GM03348 (cell line): ENCODE measurements at places on chromosomes 6 and 20.
A peak's percentile ranks its signal among the peaks of the same experiment; 100 is the strongest.

DNA sequence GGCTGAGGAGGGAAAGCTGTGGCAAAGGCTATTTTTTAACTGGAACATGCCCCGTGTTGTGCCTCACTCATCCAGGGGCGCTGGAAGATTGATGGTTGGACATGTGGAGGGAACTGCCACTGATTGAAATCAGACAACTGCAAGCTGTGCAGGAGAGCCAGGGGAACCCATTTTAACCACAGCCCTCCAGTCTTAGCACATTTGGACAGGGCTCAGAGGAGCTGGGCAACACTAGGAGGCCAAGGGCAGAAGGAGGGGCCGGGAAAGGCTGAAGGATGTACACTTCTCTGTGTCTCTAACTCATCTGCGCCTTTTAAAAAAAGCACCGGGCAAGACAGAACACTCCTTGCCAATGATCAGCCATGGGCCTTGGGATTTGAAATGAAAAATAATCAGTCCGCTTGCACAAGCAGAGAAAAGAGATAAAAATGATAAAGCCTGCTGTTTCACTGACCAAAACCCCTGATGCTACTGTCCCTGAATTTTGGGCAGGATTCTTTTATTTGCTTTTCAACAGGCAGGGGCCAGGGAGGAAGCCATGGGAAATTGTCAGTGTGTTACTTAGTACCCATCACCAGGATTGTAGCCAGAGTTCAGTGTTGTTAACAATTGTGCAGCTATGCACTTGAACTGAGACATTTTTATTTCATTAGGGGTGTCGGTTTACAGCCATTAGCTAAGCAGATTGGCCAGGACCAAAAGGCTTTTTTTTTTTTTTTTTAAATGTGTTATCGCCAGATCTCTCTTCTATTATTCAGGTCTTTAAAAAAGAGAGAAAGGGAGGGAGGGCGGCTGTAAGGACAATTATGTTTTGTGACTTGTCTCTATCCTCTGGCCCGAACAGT is 109.3 kb upstream of the EYA4 start:
- DNase-seq, result no peak

DNA sequence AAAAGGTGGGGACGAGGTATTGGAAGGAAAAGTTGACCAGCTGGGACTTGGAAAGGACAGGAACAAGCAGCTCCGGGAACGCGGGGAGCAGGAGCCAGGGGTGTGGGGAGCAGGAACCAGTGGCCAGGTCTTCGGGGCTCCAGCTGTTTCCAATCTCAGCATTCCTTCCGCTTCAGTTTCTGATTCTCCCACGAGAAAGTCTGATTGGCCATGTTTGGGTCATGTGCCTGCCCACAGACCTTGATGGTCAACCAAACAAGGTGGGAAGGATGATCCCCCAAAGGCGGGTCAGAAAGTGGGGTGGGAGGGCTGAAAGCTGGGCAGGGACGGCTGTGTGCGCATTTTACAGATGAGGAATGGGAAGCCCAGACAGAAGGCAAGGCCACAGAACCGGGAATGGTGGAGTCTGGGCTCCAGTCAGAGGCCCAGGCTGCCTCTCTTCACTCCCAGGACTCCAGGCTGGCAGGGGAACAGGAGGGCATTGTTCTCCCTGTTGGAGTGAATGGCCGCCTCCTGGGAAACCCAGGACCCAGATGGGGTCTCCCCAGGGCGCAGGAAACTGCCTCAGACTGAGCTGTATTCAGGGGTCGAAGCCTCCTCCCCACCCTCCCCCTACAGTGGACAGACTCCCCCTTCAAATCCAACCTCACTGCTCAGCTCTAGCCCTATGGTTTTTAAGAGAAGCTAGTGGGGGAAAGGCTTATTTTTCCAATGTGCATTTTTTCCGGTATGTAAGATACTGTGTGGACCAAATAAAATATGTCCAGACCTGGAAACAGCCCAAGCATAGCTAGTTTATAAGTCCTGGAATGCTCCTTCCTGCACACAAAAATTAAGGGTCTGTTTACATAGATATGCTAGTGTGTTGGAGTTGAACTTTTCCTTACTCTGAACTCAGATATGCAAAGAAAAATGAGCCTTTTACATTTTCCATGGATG is 12.2 kb upstream of the PTGIS start:
- DNase-seq, result no peak

DNA sequence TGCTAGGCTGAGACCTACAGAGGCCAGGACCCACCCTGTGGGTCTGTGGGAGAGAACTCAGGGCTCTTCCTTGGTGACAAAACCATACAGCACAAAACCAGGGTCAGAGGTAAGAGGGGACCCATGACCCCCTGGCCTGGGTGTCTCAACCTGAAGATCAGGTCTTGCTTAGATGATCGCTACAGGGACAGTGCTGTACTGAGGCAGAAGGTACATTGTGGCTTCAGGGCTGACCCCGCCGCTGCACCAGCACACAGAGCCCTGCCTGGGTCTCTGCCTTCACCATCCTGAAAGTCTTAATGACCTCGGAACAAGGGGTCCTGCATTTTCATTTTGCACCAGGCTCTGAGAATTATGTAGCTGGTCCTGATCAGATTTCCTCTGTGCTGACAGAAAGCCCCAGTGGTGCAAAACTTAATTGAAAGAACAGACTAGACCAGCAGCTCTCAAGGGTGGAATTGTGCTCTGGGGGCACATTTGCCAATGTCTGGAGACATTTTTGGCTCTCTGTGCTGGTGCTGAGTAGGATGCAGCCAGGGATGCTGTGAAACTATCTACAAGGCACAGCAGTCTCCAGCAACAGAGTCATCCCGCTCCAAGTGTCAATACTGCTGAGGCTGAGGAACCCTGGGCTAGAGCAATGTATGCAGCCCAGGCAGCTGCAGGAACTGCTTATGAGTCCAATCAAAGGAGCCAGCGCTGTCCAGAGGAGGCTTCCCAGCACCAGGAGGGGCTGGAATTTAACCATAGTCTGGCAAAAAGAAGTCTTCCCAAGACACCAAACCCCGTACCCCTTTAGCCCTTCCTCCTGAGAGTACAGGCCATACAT is 254.9 kb downstream of the ERMARD start:
- no peak for DNase-seq

GRCh38 chr20:24816431-24816830 is 132.6 kb upstream of the CST7 start:
- DNase-seq, result no peak

DNA sequence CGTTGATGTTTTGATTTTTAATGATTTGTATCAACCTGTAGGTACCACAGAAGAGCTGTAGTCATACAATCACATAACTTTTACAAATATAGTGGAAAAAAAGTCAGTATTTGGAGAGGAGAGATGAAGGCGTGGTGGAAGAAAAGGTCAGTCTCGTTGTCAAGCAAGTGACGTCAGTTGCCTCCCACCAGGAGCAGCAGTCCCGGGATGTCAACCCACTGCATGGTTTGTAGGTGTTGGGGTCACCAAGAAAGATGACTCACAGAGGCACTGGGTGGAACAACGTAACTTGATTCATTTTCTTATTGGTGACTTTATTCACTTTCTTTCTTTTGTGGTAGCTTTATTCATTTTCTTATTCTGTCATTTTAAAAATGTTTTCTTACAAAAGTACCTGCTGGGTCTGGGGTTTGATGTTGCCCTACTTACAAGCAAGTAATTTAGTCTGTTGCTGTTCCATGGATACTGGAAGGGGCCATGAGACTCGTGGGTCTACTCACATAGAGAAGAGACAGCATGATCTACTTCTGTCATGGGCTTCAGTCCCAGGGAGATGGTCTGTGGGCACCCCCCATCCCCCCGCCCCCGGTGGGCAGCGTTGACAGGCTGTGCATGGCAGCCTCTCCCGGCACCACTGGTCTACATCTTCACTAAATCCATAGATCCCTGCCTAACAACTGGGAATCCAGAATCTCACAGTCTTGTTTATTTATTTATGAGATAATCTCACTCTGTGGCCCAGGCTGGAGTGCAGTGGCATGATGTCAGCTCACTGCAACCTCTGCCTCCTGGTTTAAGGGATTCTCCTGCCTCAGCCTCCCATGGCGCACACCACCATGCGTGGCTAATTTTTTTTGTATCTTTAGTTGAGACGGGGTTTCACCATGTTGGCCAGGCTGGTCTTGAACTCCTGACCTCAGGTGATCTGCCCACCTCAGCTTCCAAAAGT is 36.4 kb upstream of the SYNJ2 start:
- DNase-seq, result no peak

GRCh38 chr6:113271437-113271836 is 585.7 kb upstream of the MARCKS start:
- DNase-seq, result peak; percentile 19

DNA sequence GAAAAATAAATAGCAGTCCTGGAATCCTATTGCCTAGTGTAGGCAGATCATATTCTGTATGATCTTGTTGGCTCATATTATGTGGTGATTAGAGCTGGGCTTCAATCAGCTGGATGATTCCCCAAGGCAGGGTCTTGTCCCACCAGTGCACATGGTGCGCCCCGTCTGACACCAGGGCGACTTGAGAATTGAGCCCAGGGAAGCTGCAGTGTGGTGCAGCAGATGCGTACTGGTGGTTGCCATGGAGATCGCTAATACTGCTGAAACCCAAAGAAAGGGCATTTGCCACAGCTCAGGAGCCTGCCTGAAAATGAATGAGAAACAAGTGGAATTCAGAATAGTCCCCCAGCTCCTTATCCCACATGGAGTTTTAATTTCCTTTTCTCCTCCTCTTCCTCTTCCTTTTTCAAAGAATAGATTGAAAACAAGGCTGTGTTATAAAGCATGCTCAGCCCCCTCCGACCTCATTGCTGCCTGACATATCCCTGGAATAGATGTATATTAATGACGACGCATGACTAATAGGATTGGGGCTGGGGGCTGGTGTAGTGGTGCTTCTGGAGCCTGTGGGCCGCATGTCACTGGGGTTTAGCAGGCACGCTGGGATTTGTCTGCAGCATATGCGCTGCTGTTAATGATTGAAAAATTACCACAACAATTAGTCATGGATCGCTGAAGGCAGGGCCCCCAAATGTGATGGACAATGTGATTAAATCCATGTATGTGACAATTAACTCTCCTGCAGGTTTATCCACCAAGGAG is 210.5 kb downstream of the FARS2 start:
- DNase-seq, result no peak

GRCh38 chr6:10404799-10405512 is 9.9 kb downstream of the TFAP2A start:
- DNase-seq, result no peak

GRCh38 chr6:114342086-114342825 is 567 bp downstream of the HS3ST5 start:
- DNase-seq, result peak; percentile 36

DNA sequence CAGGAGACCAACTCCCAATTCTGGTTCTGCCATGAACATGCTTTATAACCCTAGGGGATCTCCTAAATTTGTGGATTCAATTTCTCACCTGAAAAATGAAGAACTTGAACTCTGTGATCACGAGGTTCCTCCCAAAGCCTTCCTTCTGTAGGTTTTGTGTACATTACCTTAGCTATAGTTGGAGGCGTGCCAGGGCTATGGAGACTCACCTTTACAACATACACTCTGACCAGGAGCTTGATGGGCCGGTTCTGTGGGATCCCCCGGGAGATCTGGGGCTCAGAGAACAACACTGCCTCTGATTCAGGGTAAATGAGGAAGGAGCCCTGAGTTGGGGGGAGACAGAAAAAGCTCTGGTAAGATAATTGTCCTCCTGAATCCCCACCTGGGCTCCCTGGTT is 34.1 kb downstream of the ERGIC3 start:
- DNase-seq, result no peak

GRCh38 chr6:137685798-137686375 is 181.2 kb upstream of the TNFAIP3 start:
- no peak for DNase-seq

GRCh38 chr6:144008120-144008811 is at the start of gene PLAGL1:
Gene PLAGL1, minus strand, starts transcription at chr6:144008259. Its CDS starts 60,123 bp downstream, at chr6:143948136.
- DNase-seq, result peak; percentile 80

GRCh38 chr20:32563311-32564272 is 21.5 kb downstream of the NOL4L start:
- no peak for DNase-seq

GRCh38 chr6:78611102-78611620 is 256.2 kb upstream of the IRAK1BP1 start:
- DNase-seq, result no peak

- DNase-seq, result no peak
Observed at GRCh38 chr20:32468313-32468640, 110.1 kb downstream of the ASXL1 start.

DNA sequence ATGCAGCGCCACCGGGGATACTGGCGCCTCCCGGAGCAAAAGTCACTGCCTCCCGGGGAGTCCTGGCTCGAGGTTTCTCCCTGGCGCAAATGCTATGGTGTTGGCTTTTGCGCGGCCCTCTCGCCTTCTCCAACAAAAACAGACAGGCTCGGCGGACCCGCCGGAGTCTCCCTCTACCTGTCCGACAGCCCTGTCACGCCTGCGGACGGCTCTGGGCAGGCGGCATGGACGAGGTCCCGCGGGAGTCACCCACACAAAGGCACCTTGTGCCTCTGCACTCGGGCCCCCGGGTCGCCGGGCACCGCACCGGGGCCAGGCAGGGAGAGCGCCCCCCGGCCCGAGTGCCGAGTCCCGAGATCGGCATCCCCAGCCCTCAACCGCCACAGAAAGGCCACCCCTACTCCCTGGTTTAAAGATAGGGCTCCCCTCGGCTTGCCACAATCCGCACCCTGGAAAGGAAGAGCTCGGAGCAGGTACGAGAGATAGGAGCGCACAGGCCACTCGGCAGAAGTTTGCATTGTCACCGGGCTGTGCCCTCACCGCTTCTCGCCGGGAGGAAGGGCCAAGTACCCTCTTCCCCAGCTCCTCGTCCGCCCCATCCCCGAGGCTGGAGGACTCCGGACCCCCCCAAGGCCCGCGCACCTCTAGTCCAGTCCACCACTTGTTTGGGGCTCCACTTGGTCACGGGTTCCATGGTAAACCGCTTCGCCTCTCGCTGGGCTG is 903 bp downstream of the CNKSR3 start:
- DNase-seq, result peak; percentile 39

DNA sequence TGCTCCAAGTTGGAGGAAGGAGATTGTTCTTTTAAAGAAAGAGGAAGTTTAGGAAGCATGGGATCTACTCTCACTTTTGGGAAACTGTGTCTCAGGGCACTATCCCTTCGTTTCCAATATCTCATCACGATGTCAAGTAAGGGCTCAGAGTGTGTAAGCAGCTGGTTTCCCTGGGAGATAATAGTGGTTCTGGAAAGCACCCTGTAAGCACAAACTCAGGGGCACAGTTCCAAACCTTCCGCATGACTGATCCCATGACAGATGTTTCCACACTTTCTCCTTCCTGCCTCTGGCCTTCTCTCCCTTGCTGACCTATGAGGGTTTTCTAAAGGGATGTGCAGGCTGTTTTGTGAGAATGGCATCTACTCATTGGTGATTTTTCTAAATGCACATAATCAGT is 33.9 kb downstream of the ADTRP start:
- DNase-seq, result peak; percentile 76

DNA sequence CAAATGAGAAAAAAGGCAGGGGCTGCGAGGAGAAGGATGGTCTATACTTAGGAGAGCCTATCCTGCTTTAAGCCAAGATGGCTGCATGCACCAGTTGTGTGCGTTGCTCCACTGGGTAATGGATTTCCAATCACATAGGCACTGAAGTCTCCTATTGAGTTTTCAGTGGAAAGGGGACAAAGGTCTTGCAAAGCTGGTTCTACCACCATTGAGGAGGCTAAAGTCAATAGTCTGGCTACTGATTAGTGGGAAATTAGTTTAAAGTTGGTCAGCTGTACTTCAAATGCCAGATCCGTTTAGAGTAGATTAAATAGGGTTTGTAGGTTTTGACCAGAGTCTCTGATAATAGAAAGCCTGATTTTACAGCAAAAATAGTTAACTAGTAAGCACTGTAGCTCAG is 104.9 kb downstream of the SESN1 start:
- DNase-seq, result no peak
